ENCODE measurements at places on chromosomes 11 and 22.

DNA sequence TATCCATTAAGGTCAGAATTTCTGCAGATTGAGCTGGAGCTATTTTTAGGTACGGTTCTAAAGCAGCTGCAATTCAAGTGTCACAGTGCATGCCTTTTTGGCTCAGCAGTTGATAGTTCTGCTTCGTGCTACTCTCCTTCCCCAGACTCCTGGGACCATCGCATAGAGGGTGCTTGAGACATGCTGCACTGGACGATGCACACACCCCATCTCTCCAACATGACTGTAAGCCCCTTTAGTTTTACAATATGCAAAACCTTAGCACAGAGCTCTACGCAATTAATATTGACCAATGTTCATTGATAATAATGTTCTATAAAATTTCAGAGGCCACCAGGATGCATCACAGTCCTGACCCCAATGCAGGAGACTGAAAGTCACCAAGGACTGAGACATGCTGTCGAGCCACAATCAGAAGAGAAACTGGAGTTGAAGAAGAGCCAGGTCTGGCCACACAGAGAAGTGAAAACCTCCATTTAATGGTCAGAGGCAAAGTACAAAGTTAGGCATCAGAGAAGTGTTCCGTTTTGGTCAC, 120.9 kb upstream of the ZC3H12C start:
- no peak for DNase-seq

GRCh38 chr11:15819679-15820286, 536.6 kb downstream of the SOX6 start:
- peak; percentile 88 for DNase-seq

DNA sequence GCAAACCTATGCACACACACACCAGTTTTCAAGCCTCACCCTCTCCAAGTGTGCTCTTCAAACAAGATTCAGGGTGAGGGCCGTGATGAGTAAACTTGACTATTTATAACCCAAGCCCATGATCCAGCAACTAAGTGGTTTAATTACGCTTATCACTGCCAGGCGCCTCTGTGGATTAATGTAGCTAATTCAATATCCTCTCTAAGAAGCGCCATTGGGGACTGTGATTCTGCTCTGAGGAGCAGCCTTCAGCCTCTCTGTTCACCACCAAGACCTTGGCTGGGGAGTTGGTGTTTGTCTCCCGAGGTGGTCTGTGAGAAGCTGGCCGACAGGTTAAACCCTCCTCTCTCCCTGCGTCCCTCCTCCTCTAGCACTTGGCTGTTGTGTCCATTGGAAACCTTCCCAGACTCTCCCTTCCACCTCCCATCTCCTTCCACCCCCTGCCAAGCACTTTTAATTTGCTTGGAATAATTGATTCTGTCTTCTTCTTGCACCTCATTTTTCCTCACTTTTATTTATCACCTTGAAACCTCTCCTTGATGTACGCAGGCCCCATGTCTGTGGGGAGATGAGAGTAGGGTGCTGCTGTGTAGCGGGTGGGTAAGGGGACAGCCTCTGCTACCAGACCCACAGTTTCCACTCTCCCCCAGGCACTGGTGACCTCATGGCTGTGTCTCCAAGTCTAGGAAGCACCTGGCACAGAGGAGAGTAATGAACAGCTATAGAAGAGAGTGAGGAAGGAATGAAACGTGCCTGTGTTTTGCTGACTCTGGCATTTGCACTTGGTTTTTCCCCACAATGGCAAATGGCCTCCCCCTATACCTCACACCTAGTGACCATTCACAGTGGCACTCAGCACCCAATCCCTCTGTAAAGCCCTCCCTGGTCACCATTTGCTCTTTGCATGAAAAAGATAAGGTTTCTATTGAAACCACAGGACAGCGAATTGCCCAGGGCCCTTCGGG, 236.6 kb downstream of the GRIK4 start:
- DNase-seq = no peak

- no peak for DNase-seq
Measured at GRCh38 chr11:83612891-83613766, 327.0 kb upstream of the CCDC90B start.

- DNase-seq = no peak
Measured at GRCh38 chr11:15668718-15669117, 554.0 kb downstream of the INSC start.

DNA sequence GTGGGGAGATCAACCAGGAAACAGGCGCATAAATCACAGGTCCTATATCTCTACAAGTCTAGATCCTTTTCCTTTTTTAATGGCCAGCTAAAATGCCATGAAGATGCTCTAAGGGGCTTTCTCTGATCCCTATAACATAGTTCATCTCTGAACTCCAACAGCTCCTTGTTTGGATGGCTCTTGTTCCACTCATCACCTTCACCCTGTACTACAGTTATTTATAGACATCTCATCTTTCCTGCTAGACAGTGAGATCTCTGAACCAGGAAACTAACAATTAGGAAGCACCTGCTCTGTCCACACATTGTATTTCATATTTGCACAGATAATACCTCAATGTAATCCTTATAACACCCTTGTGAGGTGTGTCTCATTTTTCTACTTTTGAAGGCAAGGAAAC, 31.6 kb downstream of the KCNA4 start:
- DNase-seq = no peak
